ENCODE measurements at places on chromosomes 7 and 10.

DNA sequence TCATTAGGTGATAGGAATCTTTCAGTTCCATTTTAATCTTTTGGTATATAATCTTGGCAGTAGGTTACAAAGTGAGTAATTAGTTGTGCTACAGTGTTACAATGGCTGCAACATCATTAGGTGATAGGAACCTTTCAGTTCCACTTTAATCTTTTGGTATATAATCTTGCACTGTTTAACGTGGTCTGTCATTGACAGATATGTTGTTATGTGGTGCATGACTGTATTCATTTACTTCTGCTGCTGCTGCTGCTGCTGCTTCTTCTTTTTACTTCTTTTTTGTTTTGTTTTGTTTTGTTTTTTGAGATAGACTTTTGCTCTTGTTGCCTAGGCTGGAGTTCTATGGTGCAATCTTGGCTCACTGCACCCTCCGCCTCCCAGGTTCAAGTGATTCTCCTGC lies 28.6 kb downstream of the ST7 start:
- H3K27me3 ChIP-seq, result no peaks in the 10 kb centered on the region
- peaks cover 11% of the 10 kb centered on the region for H3K4me1 ChIP-seq
- H3K4me3 ChIP-seq, result no peak overlapping the region
- H3K36me3 ChIP-seq, result no peaks in the 10 kb centered on the region
- no peak for DNase-seq
- H3K27ac ChIP-seq, result no peak overlapping the region

DNA sequence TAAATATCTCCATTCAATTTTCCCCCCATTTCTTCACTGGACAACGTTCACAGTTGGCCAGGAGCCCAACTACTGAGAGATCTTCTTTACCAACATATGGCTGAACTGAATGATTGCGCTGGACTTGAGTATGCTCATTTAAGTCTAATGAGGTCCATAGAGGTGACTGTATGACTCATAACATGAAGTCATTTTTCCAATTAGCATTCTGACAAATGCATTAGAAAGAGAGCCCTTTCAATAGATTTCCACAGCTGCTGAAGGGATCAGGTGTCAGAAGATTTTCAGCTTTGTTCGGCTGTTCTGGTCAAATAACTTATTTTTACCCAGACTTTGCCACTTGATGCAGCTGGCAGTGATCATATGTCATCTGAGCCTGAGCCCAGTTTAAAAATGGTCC lies 438.0 kb downstream of the ETV1 start:
- H3K4me1 ChIP-seq, result no peaks in the 10 kb centered on the region
- no peak overlapping the region for H3K27ac ChIP-seq
- no peaks in the 10 kb centered on the region for H3K36me3 ChIP-seq
- DNase-seq, result no peak
- H3K27me3 ChIP-seq, result no peaks in the 10 kb centered on the region

- H3K36me3 ChIP-seq, result no peaks in the 10 kb centered on the region
- H3K27ac ChIP-seq, result no peak within 1 kb of the TSS
- H3K27me3 ChIP-seq, result no peaks in the 10 kb centered on the region
- H3K4me1 ChIP-seq, result no peaks in the 10 kb centered on the region
- DNase-seq, result no peak
Measured at GRCh38 chr7:45873035-45873354, at the start of gene CCDC201. Gene CCDC201, minus strand, starts transcription at chr7:45873082. Its CDS starts 75 bp downstream, at chr7:45873007.

DNA sequence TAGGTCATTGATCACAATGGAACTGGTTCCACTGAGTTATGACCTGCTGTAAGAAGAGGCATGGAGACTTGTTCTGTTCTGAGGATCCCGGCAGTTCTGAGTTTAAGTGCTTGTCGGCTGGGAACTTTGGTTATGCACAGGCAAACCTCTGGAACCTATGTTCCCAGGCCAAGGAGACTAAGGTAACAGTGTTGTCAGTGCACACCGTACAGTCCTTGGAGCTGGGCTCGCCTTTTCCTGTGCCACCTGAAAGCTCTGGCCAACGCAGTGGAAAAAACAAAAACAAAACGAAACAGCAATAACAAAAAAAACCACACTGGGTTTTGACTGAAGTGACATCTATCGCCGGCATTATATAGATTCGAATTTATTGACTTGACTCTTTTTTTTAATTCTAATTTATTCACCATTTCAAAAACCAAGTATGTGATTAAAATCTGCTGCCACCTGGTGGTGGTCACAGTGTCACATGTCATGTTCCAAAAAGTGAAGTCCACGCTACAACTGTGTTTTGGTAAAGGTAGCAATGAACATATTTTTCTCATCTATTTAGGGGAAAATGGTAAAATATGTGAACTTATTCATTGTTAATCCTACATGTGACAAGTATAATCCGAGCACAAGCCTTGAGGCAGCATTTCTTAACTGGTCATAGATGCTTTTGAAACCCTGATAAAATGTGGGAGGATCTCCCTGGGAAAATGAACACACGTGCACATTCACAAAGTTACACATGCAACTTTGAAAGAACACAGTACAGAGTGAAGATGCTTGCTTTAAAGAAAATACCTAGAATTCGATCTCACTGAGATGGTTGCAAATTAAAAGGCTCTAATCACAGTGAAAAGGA lies 113.8 kb upstream of the PPP2R2D start:
- H3K27me3 ChIP-seq, result peaks cover 4% of the 10 kb centered on the region
- no peak overlapping the region for H3K4me3 ChIP-seq
- DNase-seq, result peak; percentile 26
- no peak overlapping the region for H3K27ac ChIP-seq
- H3K36me3 ChIP-seq, result peaks cover 3% of the 10 kb centered on the region

GRCh38 chr7:76220185-76221057 lies 18.7 kb downstream of the SRRM3 start:
- peaks cover 34% of the 10 kb centered on the region for H3K27me3 ChIP-seq
- H3K36me3 ChIP-seq, result no peaks in the 10 kb centered on the region
- no peak overlapping the region for H3K4me3 ChIP-seq
- no peak for DNase-seq

GRCh38 chr7:116138202-116138801 lies 72.0 kb upstream of the TES start:
- no peaks in the 10 kb centered on the region for H3K27me3 ChIP-seq
- no peaks in the 10 kb centered on the region for H3K4me1 ChIP-seq
- H3K27ac ChIP-seq, result no peak overlapping the region
- peak; percentile 6 for DNase-seq

GRCh38 chr7:8149222-8149621 lies 112.7 kb downstream of the ICA1 start:
- H3K27ac ChIP-seq, result no peak overlapping the region
- no peak overlapping the region for H3K4me3 ChIP-seq
- H3K36me3 ChIP-seq, result peaks cover 5% of the 10 kb centered on the region
- peaks cover 21% of the 10 kb centered on the region for H3K4me1 ChIP-seq
- no peaks in the 10 kb centered on the region for H3K27me3 ChIP-seq

DNA sequence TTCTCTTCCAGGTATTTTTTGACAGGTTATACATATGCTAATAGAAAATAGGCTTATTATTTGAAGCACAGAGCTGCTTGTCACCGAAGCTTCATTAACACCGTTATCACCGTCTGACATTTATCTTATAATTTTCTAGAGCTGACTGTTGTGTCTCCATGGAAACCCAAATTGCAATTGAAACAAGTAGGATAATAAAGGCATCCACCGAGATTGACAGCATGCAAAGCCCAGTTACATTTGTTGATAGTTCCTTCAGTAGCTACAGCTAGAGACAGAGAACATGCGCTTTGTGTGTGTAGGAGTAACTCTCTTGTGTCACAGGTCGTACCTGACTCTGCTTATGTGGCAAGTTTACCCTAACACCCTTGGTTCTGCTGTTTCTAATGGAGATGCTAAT lies 135.6 kb downstream of the CELF2 start:
- H3K27me3 ChIP-seq, result no peaks in the 10 kb centered on the region
- H3K4me3 ChIP-seq, result peak overlapping the region; percentile 83
- no peak for DNase-seq

DNA sequence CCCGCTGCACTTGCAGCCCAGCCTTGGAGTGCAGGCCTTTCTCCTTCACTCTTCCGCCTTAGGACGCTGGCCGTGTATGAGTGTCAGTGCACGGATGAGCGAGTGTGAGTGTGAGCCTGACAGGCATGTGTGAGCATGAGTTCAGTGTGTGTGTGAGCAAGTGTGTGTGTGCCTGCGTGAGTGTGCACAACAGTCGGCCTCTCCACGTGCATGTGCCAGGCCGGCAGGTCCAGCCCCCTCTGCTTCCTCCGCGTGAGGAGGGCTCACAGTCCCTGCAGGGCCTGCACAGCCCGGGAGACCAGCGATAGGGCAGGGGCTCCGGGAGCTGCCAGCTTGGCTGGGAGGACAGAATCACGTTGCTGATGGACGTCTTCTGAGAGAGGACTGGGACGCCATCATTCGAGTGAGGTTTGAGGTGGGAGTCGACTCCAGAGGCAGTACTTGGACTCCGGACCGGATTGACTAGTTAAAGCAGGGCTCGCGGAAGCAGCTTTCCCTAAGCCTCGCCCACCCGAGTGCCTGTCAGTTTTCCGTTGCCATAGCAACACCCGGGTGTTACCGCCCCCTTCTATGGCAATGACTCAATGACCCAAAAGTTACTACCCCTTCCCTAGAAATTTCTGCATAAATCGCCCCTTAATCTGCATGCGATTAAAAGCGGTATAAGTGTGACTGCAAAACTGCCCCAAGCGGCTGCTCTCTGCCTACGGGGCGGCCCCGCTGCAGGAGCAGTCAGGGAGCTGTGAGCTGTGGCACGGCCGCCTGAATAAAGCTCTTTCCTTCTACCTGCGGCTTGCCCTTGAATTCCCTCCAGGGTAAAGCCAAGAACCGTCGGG lies 19.6 kb upstream of the CFAP46 start:
- H3K27ac ChIP-seq, result peak overlapping the region; percentile 92
- peaks cover 36% of the 10 kb centered on the region for H3K27me3 ChIP-seq
- H3K4me3 ChIP-seq, result peak overlapping the region; percentile 96

DNA sequence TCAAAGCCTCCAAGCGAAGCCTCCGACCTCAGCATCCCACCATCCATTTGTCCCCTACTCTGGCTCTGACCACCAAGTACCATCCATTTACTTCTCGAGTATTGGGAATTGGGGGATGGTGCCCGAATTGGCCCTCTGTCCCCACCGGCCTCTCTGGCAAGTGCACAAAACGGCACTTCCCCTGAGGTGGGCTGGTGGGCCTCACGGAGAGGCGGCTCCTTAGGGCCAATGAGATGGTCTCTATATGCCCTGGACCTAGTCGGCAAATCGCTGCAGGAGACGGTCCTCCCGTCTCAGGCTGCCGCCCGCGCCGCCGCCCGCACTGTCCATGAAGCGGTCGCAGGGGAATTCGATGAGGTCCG lies 2.8 kb downstream of the TRIL start:
- H3K4me1 ChIP-seq, result peaks cover 5% of the 10 kb centered on the region
- peak overlapping the region; percentile 57 for H3K4me3 ChIP-seq
- H3K27me3 ChIP-seq, result peaks cover 74% of the 10 kb centered on the region
- H3K36me3 ChIP-seq, result no peaks in the 10 kb centered on the region
- no peak overlapping the region for H3K27ac ChIP-seq
- no peak for DNase-seq

- no peaks in the 10 kb centered on the region for H3K27me3 ChIP-seq
- no peak for DNase-seq
- no peaks in the 10 kb centered on the region for H3K36me3 ChIP-seq
- peak overlapping the region; percentile 22 for H3K27ac ChIP-seq
- H3K4me3 ChIP-seq, result no peak overlapping the region
Measured at GRCh38 chr10:119383174-119383856, 159.2 kb downstream of the RGS10 start.

- peak overlapping the region; percentile 92 for H3K27ac ChIP-seq
- peaks cover 9% of the 10 kb centered on the region for H3K4me1 ChIP-seq
Measured at GRCh38 chr10:26721561-26721960, 24.1 kb downstream of the PDSS1 start.

DNA sequence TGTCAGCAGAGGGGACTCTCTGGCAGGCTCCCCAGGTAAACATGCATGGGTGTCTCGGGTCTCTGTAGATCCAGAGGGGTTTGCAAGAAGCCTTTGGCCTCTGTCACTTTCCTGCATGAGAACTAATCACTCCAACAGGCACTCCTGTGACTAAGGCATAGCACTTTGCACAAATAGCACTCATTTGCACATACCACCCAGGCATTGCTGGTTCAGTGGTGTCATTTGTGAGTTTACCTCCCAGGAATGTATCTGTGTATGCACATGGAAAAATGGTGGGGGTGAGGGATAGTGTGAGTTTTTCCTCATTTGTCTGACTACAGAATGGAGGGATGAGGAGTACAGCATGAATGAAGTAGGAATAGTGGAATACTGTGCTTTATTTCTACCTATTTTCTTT lies 39.5 kb downstream of the CNNM1 start:
- DNase-seq, result no peak
- H3K27me3 ChIP-seq, result peaks cover 79% of the 10 kb centered on the region
- H3K4me3 ChIP-seq, result no peak overlapping the region
- H3K4me1 ChIP-seq, result peaks cover 13% of the 10 kb centered on the region
- H3K27ac ChIP-seq, result no peak overlapping the region

Data from activated T-cell treated with anti-CD3 and anti-CD28 coated beads, Interleukin-2, amount 50 U/mL, for 72 hours (primary cell).